K562 (cell line): ENCODE measurements at places on chromosomes 6 and 20. TPM values are rescaled to one million over a fixed set of nuclear protein-coding genes. Genes with fewer than 3 reads are reported as not detected.

FAM83C gene
- total RNA-seq: not detected in 2 replicates

GRCh38 chr6:89951574-89952104 is 57.4 kb downstream of the GJA10 start:
- no peak for DNase-seq

TTBK1 gene
- not detected in 2 replicates for total RNA-seq

- no peak for DNase-seq
Observed at GRCh38 chr20:9608639-9609340, 94.4 kb downstream of the LAMP5 start.

WFDC5 gene
- not detected in 2 replicates for total RNA-seq

GRCh38 chr6:141437685-141438084 is 695.0 kb upstream of the GJE1 start:
- DNase-seq: no peak

DNA sequence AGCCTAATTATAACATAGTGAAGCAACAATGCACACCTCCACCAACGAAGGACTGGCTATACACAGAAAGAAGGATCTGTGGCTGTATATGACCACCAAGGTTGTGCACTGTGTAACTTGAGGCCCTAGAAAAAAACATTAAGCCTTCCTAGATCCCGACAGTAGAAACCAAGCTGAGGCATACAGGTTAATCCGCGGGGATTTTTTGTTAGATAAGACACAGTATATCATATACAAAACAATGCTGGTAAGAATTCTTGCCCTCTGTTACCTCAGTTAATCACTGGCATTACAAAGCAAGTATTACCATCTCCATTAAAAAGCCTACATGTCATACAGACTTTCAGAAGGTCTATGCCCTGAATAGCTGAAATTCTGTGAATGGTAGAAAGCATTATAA is 228.8 kb downstream of the TBC1D32 start:
- no peak for DNase-seq
